ENCODE measurements at places on chromosomes 4 and X. TPM values are rescaled to one million over a fixed set of nuclear protein-coding genes. Genes with fewer than 3 reads are reported as not detected.

The SCML1 gene
- 1.7 TPM for total RNA-seq

- DNase-seq = peak; percentile 80
Observed at GRCh38 chrX:15158736-15159406, 111.0 kb downstream of the ASB9 start.

DNA sequence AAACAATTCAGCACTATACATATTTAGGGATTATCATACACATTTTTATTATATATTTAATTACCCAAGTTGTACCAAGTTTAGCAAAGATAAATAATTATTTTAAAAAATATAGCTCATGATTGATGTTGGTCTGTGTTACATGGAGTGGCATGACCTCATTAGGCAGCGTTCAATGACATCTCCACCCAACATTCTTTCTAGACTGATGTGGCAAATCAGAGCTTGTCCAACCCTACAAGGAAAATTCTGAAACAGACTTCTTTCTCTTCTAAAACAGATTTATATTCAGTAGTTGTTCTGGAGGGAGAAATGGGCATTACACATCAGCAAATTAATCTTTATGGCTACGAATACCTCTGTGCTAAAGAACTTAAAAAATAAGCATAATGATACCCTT is 189.7 kb downstream of the PDGFC start:
- DNase-seq = no peak

DNA sequence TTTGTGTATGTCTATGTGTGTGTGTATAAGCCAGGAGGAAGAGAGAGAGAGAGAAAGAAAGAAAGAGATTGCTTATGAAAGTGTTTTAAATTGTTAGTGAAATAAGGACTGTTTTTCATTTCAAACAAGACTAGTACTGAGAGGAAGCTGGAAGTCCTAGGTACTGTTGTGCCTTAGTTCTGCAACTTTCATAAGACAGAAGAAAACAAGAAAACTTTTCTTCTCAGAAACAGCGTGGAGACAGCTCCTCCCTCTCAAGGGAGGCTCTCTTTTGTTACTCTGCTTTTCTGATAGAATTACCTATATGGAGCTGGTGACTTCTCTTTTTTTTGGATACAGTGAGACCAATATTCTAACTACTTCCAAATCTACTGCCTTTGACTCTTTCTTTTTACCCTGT is 62.5 kb downstream of the BANK1 start:
- DNase-seq = no peak

- DNase-seq = no peak
Observed at GRCh38 chr4:84948056-84948455, 18.4 kb downstream of the WDFY3 start.

All from activated CD4-positive, alpha-beta T cell treated with anti-CD3 and anti-CD28 coated beads, Interleukin-2, amount 10 ng/mL, durations not matched to agents 24 days and 14 days (primary cell).